NCI-H526 treated with DMSO at 0.1 percent for 48 hours (cell line): ENCODE measurements at places on chromosomes 5 and 9.

DNA sequence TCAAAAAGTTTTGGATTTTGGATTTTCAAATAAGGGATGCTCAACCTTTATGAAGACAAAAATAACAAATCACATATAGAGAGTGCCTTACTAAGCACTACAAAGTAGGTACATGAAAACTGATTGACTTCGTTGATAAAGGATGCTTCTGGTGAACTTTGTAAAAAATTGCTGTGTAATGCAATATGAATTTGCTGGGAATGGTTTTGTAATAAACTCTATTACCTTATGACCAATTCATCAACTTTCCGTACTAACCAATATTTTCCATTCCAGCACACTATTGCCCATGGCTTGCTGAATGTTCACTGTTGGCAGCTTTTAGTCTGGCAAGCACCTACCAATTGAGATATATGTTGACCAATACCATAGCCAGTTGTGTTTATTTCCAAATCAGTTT, 23.4 kb upstream of the ZNF474 start:
- DNase-seq, result no peak

DNA sequence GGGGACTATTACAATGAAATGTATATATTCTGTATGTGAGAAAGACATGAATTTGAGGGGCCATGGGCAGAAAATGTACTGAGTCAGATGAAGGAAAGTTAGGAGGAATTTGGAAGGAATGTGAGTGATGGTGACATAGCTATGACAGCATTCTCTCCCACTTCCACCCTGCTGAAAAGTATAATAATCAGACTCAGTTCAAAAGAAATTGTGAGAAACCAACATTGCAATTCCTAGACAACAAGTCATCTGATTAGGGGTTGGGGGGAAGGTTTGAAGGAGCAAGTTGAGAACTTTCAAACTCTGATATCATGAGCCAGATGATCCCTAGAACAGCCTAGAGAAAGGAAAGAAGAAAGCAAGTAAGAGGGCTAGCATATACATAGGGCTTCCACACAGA, 370.6 kb downstream of the DMRTA1 start:
- DNase-seq, result no peak

DNA sequence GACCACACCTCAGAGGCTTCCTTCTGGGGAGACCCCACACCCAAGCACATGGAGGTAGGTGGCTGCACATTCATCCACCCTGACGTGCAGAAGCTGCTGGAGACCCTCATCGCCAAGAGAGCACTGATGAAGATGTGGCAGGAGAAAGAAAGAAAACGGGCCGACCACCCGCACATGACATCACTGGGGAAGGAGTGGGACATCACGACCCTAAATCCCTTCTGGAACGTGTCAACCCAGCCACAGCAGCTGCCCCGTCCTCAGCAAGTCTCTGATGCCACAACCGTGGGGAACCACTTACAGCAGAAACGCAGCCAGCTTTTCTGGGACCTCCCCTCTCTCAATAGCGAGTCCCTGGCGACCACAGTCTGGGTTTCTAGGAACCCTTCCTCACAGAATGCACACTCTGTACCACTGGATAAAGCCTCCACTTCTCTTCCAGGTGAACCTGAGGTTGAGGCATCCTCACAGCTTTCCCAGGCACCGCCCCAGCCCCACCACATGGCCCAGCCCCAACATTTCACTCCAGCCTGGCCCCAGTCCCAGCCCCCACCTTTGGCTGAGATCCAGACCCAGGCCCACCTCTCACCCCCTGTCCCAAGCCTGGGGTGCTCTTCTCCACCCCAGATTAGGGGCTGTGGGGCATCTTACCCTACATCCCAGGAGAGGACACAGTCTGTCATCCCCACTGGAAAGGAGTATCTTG, 3.0 kb downstream of the SPATA31E1 start:
- DNase-seq, result no peak

DNA sequence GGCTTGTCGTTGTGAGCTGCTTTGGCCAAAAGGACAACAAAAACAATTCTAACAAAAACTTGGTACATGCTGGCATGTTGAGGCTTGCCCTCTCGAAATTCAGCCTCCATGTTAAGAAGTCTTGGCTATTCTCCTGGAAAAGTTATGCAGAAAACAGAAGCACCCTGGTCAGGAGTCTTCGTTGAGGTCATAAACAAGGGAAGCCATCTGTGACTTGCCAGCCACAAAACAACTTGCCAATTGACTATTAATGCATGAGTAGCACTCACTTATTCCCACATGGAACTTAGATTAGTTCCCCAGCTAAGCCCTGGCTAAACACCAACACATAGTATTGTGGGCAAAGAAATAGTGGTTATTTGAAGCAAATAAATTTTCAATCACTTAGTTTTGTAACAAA, 521.0 kb upstream of the CHD1 start:
- no peak for DNase-seq

DNA sequence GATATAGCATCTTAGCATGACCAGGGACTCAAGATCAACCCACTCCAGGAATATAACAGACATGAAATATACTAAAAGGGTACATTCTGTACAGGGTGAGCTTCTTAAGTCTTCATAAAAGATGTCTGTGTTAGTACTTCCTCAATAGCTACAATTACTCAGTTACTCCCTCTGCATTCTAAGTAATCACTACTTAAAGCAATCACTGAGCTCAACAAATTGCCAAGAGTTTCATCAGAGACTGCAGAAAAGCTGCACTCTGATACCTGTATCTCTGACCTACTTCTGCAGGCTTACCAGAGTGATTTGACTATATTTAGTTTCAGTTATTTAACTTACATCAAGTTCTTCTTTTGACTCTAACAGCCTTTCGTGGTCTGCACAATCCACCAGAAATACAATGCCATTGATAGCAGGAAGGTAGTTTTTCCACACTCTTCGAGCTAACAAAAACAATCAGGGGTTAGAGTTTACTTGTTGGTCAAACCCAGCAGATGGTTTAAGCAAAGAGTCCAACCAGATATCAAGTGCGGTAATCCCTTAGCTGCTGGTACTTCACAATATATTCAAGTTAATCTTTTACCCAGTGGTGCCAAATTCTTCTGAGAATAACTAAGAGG, 23.3 kb downstream of the SAR1B start:
- DNase-seq, result no peak

- no peak for DNase-seq
Measured at GRCh38 chr5:143198332-143198731, 205.2 kb downstream of the NR3C1 start.

DNA sequence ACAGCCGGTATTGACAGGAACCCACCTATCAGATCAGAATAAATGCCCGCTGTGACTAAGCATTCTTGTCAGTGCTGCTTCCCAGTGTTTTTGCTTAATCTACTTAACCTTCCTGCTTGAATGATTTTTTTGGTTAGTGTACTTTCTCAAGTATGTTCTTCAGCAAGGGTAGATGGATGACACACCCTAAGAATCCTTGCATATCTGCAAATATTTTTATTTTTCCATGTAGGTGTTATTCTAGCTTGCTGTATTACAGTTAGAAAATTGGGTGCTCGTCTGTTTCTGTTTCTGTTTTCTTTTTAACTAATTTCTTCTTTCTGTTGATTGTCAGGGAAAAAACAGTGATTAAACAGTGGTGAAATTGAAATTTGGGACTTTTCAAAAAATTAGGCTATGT, 64.5 kb downstream of the SEC61B start:
- DNase-seq, result no peak

GRCh38 chr9:108599571-108599970, 256.2 kb downstream of the ACTL7B start:
- DNase-seq, result no peak

- DNase-seq, result no peak
Measured at GRCh38 chr5:68041293-68041692, 174.3 kb upstream of the PIK3R1 start.
